Nucleus accumbens (tissue), 56 donors: ENCODE measurements at places on chromosomes 2 and 18.
A peak's percentile ranks its signal among the peaks of the same experiment; 100 is the strongest.

DNA sequence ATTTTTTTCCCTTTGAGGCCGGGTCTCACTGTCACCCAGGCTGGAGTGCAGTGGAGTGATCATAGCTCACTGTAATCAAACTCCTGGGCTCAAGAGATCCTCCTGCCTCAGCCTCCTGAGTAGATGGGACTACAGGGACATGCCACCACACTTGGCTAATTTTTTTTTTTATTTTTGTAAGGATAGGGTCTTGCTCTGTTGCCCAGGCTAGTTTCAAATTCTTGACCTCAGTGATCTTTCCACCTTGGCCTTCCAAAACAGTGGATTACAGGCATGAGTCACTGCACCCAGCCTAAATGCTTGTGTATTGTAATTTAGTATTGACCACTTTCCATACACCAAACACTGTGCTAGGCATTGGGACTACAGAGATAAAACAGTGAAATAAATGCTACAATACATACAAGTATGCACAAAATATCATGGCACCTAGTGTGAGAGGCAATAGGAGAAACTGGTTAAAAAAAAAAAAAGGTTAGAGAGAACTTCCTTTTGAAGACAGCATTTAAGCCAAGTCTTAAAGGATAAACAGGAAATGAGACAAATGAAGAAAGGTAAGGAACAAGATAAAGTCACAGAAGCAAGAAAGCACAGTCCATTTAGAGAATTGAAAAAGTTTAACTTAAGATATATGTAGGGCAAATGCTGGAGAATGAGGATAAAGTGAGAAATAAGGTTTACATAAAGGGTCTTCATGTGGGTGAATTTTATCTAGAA lies 113.4 kb downstream of the GORASP2 start:
- DNase-seq: no peak

DNA sequence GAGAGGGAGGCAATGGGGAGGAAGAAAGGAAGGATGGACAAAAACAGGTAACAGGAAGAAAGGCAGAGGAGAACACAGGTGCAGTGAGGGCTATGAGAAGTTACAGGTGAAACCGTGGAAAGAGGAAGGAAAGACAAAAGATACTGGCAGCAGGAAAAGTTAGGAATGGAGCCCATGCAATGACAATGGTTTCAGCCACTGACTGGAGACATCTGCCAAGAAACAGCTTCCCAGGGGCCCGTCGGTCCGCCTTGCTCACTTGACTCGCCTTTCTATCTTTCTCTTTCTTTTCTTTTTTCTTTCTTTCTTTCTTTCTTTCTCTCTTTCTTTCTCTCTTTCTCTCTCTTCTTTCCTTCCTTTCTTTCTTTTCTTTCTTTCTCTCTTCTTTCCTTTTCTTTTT lies 37.5 kb downstream of the ST8SIA5 start:
- DNase-seq: no peak

DNA sequence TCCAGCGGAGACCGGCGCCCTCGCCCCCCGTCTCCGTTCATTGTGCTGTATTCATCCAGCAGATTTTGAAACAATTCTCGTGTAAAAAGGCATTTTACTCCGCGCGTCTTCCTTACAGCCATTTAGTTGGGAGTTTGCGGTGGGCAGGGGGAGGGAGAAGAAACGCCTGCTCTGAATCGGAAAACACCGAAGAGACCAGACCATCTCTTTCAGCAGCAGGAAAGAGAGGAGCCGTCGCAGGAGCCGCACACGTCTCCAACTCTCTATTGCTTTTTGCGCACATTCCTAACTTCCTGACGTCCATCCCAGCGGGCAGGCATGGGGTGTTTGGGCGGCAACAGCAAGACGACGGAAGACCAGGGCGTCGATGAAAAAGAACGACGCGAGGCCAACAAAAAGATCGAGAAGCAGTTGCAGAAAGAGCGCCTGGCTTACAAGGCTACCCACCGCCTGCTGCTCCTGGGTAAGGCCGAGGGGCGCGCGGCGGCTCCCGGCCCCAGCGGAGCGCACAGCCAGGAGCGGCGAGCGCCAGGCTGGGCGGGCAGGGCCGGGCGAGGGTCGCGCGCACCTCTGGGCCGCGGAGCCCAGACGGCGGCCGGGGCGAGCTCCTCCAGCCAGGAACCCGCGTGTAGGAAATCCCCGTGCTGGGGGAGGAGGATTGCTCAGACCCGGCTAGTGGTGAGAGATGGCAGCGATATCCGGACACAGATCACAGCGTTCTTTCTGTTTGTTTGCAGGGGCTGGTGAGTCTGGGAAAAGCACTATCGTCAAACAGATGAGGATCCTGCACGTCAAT lies 63.2 kb downstream of the GNAL start:
- DNase-seq: no peak

DNA sequence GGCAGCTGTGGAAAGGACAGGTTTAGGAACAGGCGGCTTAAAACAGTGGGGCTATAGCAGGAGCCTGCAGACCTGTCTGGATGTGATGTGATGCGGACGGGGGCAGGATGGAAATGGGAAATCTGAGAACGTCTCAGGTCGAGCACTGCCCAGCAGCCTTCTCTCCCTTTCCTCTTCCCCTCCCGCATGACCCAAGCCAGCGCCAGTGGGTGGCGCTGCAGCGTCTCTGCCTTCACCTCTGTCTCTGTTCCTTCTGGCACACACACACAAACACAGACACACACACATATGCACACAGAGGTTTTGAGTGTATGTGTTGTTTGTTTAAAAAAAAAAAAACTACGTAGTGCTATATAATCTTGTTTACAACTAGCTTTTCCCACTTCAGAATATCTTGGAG lies 82.0 kb upstream of the SLC66A3 start:
- DNase-seq: no peak

- DNase-seq: no peak
Measured at GRCh38 chr2:226575928-226576327, 223.7 kb downstream of the IRS1 start.

- DNase-seq: no peak
Measured at GRCh38 chr2:128489526-128490273, 171.0 kb upstream of the HS6ST1 start.

- no peak for DNase-seq
Measured at GRCh38 chr2:198056836-198057235, 252.4 kb downstream of the PLCL1 start.

- DNase-seq: no peak
Measured at GRCh38 chr2:95323347-95324155, 26.4 kb downstream of the KCNIP3 start.

DNA sequence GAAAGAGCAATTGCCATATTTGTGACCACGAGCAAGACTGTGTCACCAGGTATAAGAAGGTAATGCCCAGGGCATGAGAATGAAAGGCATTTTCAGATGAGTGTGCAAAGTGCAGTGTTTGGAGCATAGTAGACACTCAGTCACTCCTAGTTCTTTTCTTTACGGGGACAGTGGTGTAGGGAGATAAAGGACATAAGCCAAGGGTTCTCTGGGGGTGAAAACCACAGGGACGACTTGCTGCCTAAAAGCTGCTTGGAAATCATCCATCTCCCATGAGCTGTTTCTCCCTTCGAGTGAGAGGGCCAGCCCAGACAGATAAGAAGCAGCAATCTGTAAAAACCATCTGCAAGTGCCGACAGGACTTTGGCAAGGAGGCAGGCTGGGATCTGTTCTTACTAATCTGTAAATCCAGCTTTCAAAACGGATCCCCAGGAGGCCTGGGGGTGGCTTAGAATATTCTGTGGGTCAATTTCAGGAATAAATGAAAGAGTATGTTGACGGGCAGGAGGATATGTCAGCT lies 221.6 kb downstream of the LPIN1 start:
- DNase-seq: no peak

DNA sequence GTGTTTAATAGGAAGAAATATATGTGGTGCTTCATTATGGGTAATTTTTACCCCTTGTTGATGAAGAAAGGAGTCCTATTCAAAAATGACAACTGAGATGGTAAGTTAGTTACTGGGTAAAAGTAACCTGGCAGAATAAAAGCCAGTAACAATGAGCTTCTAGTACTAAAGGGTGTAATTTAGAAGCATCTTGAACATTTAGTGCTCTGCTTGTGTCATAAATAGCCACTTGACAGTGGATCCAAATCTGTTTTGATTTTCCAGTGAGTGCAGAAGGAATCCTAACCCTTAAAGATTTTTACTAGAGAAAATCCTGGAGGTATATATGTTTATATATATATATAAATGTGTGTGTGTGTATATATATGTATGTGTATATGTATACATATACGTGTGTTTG lies 15.1 kb downstream of the COMMD1 start:
- no peak for DNase-seq

DNA sequence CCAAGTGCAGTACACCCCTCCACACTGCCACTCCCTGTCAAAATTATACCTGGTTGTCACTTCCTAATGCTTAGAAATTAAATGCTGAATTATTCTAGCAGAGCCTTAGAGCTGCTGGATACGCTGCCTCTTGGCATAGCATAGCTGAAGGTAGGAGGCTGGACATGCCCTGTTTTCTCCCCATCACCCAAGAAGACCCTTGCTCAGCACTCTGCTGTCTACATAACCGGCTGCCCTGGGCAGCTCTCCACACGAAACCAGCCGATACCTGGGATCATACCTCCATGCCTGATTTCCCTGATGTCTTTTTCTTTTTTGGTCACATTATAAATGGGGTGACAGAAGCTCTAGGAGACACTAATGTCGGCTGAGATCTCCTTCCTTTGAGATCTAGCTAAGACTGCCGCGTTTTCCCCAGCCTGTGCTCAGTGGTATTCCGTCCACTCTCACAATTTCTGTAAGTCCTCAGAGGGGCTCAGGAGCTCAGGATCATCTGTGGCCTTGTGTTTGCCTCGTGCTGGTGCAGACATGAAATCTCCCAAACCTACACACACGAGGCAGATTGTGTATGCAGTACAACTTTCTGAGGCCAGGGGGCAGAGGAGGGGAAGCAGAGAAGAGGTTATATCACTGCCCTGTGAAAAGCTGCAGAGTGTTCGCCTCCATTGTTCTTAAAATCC lies 13.5 kb upstream of the ZAP70 start:
- DNase-seq: peak; percentile 17

DNA sequence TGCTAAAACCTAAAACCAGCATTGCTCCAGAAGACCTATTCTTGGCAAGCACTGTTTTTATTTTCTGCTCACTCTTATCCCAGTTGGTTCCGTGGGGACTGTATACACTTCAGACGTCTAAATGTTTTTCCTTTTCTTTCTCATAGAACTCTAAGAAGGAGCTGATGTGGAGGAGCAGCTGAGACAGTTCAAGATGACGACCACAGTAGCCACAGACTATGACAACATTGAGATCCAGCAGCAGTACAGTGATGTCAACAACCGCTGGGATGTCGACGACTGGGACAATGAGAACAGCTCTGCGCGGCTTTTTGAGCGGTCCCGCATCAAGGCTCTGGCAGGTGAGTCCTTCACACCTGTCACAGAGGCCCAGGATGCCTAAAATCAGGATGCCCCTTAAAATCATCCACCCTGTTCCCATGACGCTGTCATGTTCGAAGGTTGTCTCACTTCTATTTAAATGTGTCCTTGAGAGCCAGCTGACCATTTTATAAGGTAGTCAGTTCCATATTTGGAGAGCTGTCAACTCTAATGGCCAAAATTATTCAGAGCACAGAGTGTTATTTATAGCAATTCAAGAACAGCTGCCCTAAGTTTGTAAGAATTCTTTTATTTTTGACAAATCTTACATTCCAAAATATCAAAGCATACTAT lies 70.2 kb downstream of the SPTBN1 start:
- no peak for DNase-seq

DNA sequence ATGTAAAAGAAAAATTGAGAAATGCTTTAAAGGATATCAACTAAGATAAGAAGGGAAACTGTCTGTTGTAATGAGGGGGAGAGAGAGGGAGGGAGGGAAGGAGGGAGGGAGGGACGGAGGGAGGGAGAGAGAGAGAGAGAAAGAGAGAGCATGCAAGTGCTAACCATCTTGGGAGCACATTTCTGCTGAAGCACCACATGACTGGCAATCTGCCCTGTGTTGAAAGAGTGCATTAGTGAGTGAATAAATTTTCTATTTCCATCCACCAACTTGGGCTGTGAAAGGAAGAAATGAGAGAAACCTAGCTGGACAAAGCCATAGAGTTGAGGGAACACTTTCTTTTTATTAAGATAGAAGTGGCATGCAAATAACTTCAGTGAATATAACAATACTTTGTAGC lies 110.7 kb downstream of the TMX3 start:
- no peak for DNase-seq

- DNase-seq: no peak
Measured at GRCh38 chr2:116810645-116811044, 1003.8 kb upstream of the DDX18 start.

DNA sequence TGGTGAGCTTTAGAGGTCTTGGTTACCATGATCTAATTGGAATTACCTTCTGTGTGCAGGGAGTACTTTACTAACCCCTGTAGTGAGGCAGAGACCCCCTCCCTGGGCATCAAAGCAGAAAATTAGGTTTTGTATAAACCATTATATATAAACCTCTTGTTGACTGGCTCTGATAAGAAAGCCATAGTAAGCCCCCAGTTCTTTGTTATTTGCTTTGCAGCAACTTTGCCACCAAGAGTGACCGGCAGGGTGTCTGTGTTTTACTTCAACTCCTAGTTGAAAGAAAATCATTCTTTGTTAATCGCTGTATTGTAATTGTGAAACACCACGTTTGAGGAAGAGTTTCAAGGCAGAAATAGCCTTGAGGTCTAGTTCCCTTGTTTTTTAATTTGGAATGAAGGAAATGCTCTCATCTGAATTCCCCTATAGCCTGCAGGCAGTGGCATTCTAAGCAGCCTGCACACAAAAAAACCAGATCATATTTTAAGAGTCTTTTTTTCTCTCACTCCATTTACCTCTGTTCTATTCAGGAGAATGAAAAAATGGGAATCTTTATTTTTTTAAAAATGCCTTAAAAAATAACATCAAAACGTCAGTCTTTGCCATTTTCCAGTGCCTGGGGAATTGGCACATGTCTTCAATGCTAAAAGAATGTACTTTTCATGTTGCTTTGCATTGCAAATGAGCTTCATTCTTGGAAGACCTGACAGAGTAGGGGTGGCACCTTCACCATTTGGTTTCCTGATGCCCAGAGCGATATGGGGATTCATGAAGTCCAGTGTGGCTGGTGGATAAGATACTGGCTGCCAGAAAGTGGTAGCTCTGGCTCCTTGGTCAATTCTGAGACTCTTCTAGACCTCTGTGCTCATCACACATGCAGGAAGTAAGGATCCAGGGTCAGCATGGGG lies 338.1 kb downstream of the SLC4A3 start:
- no peak for DNase-seq

- no peak for DNase-seq
Measured at GRCh38 chr2:223050900-223051504, 988 bp upstream of the KCNE4 start.

- peak; percentile 35 for DNase-seq
Measured at GRCh38 chr2:172350839-172351479, 76.4 kb upstream of the ITGA6 start.

GRCh38 chr2:186884587-186884986 lies 35.6 kb upstream of the ZSWIM2 start:
- DNase-seq: no peak

DNA sequence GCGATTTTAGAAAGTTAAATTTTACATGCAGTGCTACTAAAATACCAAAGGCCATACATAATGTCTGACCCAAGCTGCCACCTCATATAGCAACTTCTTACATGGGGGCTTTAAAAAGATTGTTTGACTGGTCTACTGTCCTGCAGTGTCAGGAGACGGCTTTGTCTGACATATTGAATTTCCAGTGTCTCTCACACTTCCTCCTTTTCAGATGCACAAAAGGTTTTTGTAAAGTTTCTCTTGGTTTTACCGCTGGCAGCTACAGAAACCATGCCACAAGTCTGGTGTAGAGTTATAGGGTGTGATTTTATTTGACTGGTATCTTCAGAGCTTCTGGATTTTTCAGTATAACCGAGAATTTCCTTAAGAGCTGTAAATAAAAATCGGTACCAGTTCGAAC lies 1.1 kb upstream of the ASAP2 start:
- no peak for DNase-seq
